Stimulated activated CD8-positive, alpha-beta memory T cell treated with anti-CD3 and anti-CD28 coated beads, Interleukin-7, amount 100 ng/mL, for 1 hour (primary cell): ENCODE measurements at places on chromosomes 12 and 14.

DNA sequence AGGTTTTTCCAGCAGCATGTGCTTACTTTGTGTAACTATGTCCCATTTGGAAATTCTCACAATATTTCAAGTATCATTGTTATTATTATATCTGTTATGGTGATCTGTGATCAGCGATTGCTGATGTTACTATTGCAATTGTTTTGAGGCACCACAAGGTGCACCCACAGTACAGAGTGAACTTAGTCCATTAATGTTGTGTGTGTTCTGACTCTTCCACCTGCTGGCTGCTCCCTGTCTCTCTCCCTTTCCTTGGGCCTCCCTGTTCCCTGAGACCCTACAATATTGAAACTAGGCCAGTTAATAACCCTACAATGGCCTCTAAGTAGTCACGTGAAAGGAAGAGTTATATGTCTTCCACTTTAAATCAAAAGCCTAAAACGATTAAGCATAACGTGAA lies 153.9 kb downstream of the PIK3C2G start:
- no peak for DNase-seq

- DNase-seq = no peak
Measured at GRCh38 chr14:102944448-102945330, 22.2 kb downstream of the AMN start.

DNA sequence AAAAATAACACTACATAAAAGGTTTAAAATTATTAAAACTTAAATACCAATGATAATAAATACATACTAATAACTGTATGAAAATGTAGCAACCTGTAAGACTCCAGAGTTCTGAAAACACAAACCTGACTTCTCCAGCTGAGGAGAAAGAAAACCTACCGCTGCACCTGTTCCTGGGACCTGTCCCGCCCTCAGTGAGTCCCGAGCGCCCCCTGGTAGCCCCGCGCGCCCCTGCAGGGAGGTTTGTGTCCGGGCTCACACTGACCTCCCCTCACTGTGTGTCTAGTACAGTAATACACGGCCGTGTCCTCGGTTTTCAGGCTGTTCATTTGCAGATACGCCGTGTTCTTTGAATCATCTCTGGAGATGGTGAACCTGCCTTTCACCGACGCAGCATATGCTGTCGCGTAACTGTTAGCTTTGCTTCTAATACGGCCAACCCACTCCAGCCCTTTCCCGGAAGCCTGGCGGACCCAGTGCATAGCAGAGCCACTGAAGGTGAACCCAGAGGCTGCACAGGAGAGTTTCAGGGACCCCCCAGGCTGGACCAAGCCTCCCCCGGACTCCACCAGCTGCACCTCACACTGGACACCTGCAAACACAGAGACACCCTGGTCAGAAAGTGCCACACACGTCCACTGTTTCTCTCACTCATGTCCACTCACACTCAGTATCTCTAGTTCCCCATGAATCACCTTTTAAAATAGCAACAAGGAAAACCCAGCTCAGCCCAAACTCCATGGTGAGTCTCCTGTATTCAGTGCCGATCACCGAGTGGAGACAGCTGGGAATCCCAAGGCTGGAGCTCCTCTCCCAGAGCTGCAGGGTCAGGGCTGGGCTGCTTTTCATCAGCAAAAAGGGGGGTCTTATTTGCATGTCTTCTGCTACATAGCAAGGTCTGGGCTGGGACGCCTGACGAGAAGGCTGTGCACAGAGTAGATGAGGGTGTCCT lies 1276.3 kb downstream of the TMEM121 start:
- DNase-seq = no peak

DNA sequence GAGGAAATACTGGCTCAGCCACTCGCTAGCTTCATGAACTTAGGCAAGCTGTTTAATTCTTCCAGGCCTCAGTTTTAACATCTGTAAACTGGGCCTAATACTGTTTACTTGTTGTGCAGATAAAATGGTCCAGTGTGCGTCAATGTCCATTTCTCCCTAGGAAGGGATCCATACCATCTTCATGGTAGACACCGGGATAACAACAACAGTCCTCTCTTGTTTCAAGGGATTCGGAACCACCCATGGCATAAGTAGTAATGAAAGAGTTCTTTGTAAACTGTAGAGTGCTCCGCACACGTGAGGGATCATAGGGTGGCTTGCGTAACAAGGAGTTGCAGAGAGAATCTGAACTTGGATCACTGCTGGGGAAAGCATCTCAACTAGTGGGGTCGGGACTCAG lies 17.3 kb upstream of the CHGA start:
- DNase-seq = no peak

- no peak for DNase-seq
Measured at GRCh38 chr12:108744021-108744897, 12.9 kb upstream of the CORO1C start.

- no peak for DNase-seq
Measured at GRCh38 chr14:82897469-82898308, 1364.0 kb upstream of the SEL1L start.

GRCh38 chr12:24738441-24738840 lies 210.5 kb downstream of the BCAT1 start:
- DNase-seq = no peak

DNA sequence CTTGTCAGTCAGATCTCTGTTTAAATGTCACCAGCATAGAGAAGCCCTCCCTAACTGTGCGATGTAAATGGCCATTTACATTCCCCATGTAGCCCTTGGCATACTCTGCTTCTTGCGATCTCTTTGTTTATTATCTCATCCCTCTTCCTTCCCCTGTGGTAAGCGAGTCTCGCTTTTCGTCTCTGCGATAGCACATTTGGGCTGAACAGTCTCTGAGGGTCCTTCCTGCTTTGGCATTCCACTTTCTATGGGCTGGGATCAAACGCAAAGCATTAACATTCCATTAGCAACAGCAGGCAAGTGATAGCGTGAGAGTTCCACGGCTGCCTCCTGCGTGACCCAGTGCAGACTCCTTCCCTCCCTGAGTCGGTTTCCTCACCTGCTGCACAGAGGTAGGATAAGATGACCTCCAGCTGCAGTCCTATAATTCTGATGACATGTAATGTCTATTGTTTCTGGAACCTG lies 61.4 kb upstream of the TUNAR start:
- no peak for DNase-seq
